Forelimb muscle (tissue), 1 donor: ENCODE measurements at places on chromosomes 12 and 14.

DNA sequence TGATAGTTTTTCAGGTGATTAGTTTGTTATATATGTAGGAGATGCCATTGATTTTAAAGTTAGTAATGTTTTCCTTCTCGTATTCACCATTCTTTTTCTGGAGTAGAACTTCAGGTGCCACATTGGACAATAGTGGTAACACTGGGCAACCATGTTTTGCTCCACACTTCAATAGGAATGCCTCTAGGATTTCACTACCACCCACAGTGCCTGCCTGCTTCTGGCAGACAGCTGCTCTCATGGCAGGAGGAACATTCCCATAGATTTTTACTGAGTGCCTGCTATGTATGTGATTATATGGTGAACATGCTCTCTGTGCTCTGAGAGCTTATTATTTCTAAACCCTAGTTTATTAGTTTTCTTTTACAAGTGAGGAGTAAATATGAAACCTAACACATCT, 53.7 kb downstream of the GCH1 start:
- DNase-seq: no peak

- DNase-seq: no peak
Observed at GRCh38 chr12:26340649-26341048, 145.3 kb downstream of the SSPN start.

- DNase-seq: no peak
Observed at GRCh38 chr12:62785941-62786559, 148.9 kb downstream of the PPM1H start.

DNA sequence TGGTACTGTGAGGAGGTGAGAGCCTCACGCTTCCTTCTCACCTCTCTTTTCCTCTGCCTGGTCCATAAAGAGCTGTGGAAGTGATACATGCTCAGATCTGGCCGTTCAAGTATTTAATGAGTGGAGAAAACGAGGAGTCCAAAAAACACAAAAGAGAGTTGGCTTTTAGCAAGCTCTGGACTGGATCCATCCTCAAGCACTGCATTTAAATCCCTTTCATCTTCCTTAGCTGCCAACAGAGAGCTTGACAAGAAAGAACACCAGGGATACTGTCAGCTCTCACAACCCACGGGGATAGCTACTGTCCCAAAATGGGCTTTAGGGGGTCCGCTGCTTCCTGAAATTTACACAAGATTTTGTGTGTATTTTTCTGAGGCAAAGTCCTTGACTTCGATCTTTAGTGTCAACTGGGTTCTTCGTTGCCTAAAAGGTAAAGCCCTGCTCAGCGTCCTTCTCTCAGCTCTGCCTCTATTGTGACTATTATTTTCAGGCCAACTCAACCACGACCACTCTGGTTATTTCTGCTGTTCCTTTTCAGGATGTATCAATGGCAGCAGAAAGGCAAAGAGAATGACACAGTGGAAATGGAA, 120.9 kb downstream of the TMTC1 start:
- no peak for DNase-seq

GRCh38 chr14:90624732-90625400, 191.4 kb downstream of the TTC7B start:
- no peak for DNase-seq

DNA sequence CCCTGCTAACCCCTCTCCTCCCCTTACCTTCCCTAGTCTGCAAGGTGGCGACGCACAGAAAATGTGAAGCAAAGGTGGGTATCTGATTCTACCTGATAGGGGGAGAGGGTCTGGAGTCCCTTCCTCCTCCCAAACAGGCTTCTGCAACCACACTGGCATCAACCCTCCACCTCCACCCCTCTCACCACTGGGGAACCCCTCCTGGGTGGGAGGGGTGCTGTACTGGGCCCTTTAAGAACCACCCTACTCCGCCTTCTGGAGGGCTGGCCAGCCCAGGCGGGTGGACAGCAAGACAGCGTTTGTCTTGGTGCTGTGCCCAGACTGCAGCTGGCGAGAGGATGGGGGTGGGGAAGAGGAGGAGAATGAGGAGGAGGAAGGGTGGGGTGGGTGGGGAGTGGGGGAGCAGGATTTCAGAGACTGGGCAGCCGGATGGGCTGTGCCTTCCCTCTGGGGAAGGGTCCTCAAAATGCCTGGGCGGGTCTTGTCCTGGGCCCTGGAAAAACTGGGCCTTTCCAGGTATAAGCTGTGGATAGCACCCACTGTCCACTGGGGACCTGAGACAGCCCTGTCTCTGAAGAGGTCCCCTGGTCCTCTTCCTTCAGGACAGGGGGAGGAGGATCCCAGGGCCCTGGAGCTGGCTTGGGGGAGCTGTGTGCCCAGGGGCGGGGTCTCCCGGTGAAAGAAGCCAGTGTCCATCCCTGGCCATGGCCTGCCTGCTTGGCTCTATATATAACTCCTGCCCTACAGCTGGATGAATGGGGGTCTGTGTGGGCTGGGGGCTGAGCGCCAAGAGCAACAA, 2.8 kb downstream of the TNS2 start:
- no peak for DNase-seq

- no peak for DNase-seq
Observed at GRCh38 chr12:55637467-55637866, 775 bp downstream of the OR10P1 start.

- no peak for DNase-seq
Observed at GRCh38 chr14:101601606-101602465, 40.5 kb downstream of the DIO3 start.

DNA sequence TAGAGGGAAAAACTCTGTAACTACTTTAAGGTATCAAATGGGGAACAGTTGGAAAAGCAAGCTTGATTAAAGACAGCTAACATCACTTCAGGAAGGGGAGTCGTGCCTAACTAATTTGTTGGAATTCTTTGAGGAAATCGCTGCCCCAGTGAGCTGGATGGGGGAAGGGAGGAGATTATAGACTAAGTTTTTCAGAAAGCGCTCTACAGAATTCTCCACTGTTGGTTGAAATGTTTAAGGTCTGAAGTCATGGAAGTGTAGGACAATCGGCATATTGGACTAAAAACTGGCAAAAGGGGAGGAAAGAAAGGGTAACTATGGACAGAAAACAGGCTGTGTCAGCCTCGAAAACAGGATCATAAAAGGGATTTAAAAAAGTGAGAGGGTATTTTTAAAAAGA, 229.9 kb upstream of the HMGA2 start:
- no peak for DNase-seq

DNA sequence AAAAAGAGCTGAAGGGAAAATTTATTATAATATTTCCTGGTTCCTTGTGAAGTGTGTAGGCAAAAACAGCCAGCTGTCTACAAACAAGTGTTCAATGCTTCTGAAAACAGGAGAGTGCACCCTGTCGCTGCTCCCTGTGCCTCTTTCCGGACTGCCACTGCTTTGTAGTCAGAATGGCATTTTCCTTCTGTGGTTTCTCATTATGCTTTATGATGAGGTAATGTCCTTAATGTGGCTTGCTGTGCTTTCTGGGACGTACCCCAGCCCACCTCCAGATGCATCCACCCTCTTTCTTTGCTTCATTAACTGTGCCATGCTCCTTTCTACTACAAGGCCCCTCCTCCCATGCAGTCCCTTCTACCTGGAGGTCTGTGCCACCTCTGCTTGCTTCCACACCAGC, 148.1 kb downstream of the SYT1 start:
- DNase-seq: no peak

- no peak for DNase-seq
Observed at GRCh38 chr12:50344245-50344644, 52.2 kb downstream of the FAM186A start.

- no peak for DNase-seq
Observed at GRCh38 chr12:109840305-109841074, 7.3 kb upstream of the TRPV4 start.
